ENCODE measurements at places on chromosomes 7 and 10.

DNA sequence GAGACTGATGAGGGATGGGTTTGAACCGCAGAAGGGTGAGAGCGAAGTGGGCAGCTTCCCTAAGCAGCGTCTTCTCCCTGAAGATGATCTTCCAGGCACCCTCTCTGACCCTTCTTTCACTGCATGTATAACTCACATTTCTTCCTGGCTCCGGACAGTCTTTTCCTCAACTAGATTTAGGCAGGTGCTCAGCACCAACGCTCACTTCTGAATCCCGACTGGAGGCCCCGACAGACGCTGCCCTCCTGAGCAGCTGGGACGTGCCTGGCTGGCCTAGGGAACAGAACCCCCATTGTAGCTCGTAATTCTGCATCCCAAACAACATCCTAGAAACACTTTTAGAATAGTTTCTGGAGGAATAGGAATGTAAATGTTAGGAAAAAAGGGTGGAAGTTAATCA lies 206.6 kb downstream of the DIP2C start:
- H3K4me3 ChIP-seq: no peak overlapping the region
- DNase-seq: no peak
- H3K36me3 ChIP-seq: no peaks in the 10 kb centered on the region
- no peak overlapping the region for H3K27ac ChIP-seq
- peaks cover 17% of the 10 kb centered on the region for H3K4me1 ChIP-seq
- H3K27me3 ChIP-seq: peaks cover 3% of the 10 kb centered on the region

GRCh38 chr10:11208908-11209829 lies 191.5 kb downstream of the CELF2 start:
- H3K27me3 ChIP-seq: peaks cover 60% of the 10 kb centered on the region
- no peak overlapping the region for H3K27ac ChIP-seq
- no peaks in the 10 kb centered on the region for H3K4me1 ChIP-seq

DNA sequence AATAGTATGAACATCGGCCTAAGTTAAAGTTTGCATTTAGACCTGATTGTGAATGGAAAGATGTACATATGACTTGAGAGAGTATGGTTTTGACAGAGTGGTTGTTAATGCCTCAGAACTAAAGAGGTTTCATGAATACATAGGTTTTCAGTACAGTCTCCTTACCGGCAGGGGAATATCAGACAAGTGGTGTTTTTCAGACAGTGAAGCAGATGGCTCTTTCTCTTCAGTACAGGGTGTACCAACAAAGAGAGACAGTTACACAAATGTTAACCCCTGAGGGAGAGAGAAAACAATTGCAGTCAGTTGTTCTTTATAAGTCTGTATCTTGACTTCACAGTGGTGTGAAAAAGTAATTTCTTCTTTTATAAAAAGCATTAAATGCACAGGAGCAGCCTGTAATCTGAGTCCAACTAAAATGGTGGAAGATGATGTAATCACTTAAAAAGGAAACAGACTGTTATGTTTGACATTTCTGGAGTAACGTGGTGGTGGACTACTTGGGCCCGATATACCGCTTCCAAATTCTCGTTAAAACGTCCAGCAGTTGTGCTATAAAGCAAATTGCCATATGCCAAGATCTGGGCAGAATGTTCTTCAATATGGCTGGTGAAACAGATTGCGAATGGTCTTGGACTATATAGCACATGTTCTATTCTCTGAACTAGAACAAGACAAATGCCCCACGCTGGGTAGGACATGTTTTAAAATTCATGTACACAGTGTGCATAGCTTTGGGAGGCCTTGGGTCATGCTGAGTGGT lies 69.2 kb downstream of the SDK1 start:
- no peaks in the 10 kb centered on the region for H3K4me1 ChIP-seq
- H3K4me3 ChIP-seq: no peak overlapping the region
- no peaks in the 10 kb centered on the region for H3K36me3 ChIP-seq
- peaks cover 3% of the 10 kb centered on the region for H3K27me3 ChIP-seq

DNA sequence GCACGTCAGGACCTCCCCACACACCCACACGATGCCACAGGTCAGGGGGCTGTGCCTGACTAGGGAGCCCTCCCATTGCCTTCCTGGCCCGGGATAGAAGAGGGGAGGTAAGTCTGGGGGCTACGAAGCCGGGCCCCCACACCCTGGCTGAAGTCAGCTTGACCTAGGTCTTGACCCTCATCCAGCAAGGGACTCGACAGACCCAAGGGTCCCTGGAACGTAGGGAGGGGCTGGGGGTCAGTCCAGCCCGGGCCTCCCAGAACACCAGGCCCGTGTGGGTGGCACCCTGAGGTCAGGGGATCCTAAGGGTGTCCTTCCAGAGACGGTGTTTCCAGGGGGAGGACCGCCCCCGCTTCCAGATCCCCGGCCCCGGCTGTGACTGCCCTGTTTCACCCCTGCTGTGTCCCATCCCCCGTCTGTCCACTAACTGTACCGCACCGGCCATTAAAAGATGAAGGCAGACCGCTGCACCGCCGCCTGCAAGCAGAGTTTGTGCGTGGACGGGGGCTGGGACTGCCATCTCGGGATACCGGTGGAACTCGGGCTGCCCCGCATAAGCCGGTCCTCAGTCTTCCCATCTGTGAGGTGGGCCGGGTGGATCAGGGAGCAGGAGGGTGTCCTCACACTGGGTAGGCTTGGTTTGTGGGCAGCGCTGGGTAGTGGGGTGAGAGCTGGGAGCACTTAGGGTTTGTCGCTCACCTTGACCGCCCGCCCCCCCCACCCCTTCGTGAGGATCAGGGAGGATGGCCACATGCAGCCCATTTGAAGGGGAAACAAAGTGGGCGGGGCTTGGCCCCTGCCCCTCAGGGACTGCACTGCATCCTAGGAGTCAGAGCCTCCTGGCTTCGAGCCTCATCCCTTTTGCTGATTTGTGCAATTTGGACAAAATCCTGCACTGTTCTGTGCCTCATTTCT lies 21.1 kb downstream of the SLC29A4 start:
- H3K27ac ChIP-seq: no peak overlapping the region
- no peak for DNase-seq
- peaks cover 5% of the 10 kb centered on the region for H3K36me3 ChIP-seq
- H3K4me1 ChIP-seq: no peaks in the 10 kb centered on the region
- H3K4me3 ChIP-seq: no peak overlapping the region

- H3K4me3 ChIP-seq: no peak overlapping the region
- H3K27ac ChIP-seq: no peak overlapping the region
- no peaks in the 10 kb centered on the region for H3K27me3 ChIP-seq
- H3K4me1 ChIP-seq: no peaks in the 10 kb centered on the region
Observed at GRCh38 chr7:84181628-84182027, 13.0 kb downstream of the SEMA3A start.

GRCh38 chr10:98295907-98296306 lies 27.9 kb upstream of the LOXL4 start:
- H3K36me3 ChIP-seq: no peaks in the 10 kb centered on the region
- no peak for DNase-seq
- peaks cover 2% of the 10 kb centered on the region for H3K27me3 ChIP-seq
- no peak overlapping the region for H3K27ac ChIP-seq
- H3K4me3 ChIP-seq: no peak overlapping the region
- H3K4me1 ChIP-seq: peaks cover 7% of the 10 kb centered on the region

DNA sequence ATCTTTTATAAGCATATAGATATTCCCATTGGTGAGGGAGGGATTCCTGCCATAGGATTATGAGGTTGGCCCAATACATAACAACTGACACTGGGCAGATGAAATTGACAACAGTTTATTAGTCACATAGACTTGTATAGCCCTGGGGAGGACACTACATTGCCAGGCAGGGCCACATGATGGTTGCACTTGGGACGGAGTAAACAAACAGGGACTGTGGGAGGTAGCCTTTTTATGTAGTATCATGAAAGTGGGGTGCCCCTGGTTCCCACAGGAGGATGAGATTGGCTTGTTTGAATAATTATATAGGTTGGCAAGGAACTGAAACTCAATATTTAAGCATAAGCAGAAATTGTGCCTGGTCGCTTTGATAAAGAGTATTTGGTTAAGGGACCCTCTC lies 23.5 kb downstream of the TRIM24 start:
- H3K36me3 ChIP-seq: no peaks in the 10 kb centered on the region
- H3K4me1 ChIP-seq: peaks cover 57% of the 10 kb centered on the region
- no peak overlapping the region for H3K27ac ChIP-seq

Measured in immature natural killer cell (primary cell).